Stimulated activated CD4-positive, alpha-beta T cell treated with anti-CD3 and anti-CD28 coated beads, Interleukin-2, amount 100 ng/mL, for 4 hours (primary cell): ENCODE measurements at places on chromosomes 5 and 9.

DNA sequence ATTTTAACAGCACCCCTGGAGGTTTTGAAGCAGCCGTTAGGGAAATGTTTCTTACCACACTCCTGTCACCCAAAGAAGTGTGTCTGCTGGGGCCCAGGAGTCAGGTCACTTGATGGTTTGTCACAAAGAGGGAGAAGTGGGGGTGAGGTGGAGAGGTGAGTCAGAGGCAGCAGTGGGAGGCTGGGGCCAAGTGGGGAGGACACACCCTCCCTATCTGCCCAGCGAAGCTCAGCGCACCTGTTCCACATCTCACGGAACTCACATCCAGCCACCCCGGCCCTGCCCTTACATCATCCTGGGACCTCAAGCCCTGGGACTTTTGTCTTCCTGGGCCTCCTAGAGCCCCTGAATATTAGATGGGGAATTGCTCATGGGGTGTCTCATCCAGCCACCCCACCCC is 171.1 kb upstream of the SMIM23 start:
- DNase-seq = no peak

DNA sequence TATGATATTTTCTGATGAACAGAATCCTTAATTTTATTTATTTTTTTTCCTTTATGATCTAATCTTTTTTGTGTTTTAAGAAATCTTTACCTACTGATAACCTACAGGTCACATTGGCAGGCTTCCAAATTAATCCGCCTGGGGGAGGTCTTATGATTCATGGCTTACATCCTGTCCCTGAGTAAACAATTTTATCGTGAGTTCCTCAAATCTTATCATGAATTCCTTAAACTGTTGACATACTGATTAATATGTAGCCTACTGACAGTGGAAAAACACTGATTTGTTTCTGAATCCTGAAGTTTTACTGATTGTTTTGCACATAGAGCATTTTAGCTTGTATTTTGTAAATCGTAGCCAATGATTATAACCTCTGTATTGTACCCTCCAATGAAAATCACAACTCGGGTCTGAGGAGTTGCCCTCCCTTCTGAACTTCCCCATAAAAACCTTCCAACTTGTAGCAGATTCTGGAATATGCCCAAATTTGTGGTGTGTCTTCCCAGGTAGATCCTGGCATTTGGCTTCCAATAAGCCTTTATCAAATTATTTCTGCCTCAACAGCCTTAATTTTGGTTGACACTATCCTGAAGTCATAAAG is 105.6 kb downstream of the VCAN start:
- DNase-seq = no peak

- no peak for DNase-seq
Measured at GRCh38 chr5:116419258-116419657, 155.4 kb downstream of the SEMA6A start.

- no peak for DNase-seq
Measured at GRCh38 chr5:147344861-147345260, 110.0 kb downstream of the STK32A start.

- no peak for DNase-seq
Measured at GRCh38 chr5:80251636-80252035, 4.2 kb downstream of the SERINC5 start.

DNA sequence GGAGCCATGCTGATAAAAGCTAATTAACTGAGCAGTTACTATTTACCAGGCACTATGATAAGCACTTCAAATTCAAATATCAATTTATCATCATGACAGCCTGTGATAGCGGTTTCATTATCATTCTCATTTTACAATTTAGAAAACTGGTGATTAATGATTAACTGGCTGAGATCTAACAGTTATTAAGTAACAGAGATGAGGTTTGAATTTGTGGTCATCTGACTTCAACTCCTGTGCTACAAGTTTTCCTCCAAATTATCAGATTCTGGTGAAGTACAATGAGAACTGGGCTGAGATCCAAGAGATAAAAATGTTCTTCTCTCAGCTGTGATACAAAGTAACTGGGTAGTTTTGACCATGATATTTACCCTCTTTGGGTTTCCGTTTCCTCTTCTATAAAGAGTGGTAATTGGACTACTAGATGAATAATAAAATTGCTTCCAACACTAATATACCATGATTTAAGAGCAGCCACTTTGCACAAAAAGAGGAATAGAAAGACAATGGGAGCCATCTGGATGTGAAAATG is 74.5 kb upstream of the CCNG1 start:
- no peak for DNase-seq

DNA sequence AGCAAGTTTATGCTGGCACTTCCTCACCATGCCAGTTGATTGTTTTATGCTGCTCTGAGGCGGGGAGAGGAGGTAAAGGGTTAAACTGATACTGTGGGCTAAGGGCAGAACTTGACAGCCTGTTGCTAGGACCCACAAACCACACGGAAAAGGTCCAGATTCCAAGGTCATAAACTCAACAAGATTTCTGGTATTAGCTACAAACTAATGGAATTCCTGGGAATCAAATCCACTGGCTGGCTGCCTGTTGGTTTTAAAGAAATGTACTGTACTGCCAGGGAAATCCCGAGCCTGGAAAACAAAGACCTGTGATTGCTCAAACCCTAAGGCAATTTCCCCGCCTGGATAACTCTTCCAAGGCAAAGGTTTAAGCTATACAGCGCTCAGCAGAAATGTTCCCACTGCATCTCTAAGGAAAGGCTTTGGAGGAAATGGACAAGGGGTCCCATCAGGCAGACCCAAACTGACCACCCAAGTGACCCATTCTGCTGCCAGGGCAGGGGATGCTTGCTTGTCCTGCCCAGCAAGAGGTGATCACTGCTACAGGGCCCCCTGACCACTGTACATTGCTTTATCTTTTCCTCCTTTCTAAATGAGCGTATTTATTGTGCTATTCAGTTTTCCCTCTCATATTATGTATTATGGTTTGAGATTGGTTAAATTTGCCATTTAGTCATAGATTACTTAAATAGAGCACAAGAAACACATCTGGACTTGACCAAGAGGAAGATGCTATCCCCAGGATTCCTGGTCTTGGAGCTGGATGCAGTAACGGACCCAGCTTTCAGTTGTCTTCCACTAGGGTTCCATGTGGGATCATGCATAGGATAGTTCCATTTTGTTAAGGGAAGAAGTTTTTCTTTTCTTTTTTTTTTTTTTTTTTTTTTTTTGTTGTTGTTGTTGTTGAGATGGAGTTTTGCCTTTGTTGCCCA is 124.3 kb downstream of the SUSD1 start:
- no peak for DNase-seq

GRCh38 chr5:126664586-126664985 is 63.8 kb downstream of the PHAX start:
- DNase-seq = no peak

GRCh38 chr9:69198521-69199220 is 24.6 kb downstream of the TJP2 start:
- DNase-seq = no peak

DNA sequence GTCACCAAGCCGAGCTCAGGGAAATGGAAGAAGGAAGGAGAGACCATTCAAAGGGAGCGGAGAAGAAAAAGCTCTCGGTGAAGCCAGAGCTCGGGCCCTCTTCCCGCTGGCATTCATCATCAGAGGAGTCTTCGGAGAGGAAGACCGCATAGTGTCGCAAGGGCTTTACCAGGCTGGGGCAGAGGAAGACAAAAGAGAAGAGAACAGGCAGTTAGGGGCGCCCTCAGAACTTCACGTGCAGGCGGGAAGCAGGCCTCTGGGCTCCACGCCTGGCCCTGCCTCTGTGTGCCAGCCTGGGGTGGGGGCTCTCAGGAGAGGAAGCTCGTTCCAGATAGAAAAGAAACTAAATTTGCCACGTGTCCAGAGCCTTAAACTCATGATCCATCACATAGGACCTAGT is 31.7 kb downstream of the CRB2 start:
- DNase-seq = no peak

- DNase-seq = no peak
Measured at GRCh38 chr5:65481171-65481581, 544 bp downstream of the ADAMTS6 start.
